ENCODE measurements at places on chromosomes 3 and 15.

GRCh38 chr15:56038015-56038414 lies 44.6 kb upstream of the NEDD4 start:
- no peak for DNase-seq

GRCh38 chr3:21752749-21753347 lies 1.8 kb upstream of the ZNF385D start:
- DNase-seq: no peak

- no peak for DNase-seq
Observed at GRCh38 chr3:161372321-161373260, 1.3 kb upstream of the SPTSSB start.

GRCh38 chr3:46462511-46462910 lies 2.2 kb downstream of the LTF start:
- DNase-seq: no peak

- no peak for DNase-seq
Observed at GRCh38 chr3:183211352-183211751, 41.7 kb upstream of the B3GNT5 start.

All from stimulated activated CD4-positive, alpha-beta T cell treated with anti-CD3 and anti-CD28 coated beads, Interleukin-4, amount 100 ng/mL, for 48 hours (primary cell).